CD4-positive, alpha-beta memory T cell (primary cell): ENCODE measurements at places on chromosomes 5 and 9.

DNA sequence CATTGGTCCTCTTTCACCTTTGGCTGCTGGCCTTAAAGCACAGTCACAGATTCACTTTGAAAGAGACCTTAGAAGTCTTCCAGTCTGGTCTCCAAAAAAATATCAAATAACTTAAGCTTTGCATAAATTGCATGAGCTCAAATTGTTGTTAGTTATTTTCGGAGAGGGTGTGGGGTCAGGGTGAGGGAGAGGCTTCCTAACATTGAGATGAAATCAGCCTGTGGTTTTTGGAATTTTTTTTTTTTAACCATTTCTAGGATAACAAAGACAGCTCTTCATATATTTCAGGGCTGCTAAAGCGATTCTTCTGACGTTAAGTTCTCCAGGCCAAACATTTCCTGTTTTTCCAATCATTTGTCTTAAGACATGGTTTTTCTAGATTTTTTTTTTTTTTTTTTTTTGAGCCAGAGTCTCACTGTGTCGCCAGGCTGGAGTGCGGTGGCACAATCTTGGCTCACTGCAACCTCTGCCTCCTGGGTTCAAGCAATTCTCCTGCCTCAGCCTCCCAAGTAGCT is 4.5 kb downstream of the OCLN start:
- DNase-seq: no peak

DNA sequence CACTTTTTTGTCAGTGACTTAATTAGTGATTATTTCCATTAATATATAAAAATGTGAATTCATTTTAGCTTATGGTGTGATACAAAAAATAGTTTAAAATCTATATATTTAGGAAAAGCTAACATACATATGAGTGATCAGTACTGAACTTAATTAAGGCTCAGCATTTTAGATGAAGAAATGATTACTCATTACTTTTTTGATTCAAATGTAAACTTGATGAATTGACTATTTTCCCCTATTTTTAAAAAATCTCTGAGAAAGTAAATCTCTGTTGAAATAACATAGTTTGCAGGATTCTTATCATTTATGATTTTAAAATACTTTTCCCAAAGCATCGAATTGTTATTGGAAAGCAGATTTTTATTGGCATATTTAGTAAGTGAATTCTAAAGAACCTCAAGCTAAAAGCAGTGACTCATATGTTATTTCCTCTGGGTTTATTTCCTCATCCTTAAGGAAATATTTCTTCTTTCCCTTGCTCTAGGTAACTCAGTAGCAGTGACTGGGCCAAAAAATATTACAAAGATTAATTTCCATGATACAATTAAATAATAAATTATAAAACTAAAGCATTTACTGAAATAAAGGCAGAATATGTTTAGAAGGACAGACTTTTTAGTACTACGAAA is 290.6 kb downstream of the FER start:
- DNase-seq: no peak

- DNase-seq: no peak
Observed at GRCh38 chr9:137556069-137556838, 4.6 kb downstream of the MRPL41 start.

- DNase-seq: no peak
Observed at GRCh38 chr9:84781458-84781857, 111.9 kb downstream of the NTRK2 start.

- no peak for DNase-seq
Observed at GRCh38 chr9:6086006-6086655, 70.7 kb upstream of the RANBP6 start.

- no peak for DNase-seq
Observed at GRCh38 chr5:97420646-97421045, 237.6 kb upstream of the RIOK2 start.

DNA sequence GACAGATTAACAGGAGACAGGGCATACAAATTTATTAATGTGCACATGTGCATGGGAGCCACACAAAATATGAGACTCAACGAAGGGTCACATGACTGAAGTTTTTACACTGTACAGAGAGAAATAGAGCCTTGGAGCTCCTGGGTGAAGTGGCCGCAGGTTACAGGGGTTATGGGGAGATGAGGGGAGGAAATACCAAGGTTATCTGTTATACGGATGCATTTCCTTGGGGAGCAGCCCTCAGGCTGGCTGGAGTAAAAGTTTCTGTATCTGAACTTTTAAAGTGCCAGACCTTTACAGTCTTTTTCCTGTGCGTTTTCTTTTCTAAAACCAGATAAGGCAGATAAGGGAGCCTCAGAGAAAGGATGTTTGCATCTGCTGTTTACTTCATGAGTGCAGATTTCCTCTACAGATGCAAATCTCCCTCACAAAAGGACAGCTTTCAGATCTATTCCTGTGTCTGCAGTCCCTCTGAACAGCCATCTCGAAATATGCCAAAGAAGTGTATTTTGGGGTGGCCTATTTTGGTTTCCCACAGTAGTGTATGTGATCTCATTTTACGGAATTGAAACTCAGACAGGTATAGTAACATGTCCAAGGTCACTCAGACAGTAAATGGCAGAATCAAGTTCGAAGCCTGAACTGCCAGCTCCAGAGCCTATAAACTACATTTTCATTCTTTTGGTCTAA is 139.3 kb upstream of the FBXL17 start:
- DNase-seq: no peak

- no peak for DNase-seq
Observed at GRCh38 chr5:140312067-140312790, 9.3 kb upstream of the PFDN1 start.

DNA sequence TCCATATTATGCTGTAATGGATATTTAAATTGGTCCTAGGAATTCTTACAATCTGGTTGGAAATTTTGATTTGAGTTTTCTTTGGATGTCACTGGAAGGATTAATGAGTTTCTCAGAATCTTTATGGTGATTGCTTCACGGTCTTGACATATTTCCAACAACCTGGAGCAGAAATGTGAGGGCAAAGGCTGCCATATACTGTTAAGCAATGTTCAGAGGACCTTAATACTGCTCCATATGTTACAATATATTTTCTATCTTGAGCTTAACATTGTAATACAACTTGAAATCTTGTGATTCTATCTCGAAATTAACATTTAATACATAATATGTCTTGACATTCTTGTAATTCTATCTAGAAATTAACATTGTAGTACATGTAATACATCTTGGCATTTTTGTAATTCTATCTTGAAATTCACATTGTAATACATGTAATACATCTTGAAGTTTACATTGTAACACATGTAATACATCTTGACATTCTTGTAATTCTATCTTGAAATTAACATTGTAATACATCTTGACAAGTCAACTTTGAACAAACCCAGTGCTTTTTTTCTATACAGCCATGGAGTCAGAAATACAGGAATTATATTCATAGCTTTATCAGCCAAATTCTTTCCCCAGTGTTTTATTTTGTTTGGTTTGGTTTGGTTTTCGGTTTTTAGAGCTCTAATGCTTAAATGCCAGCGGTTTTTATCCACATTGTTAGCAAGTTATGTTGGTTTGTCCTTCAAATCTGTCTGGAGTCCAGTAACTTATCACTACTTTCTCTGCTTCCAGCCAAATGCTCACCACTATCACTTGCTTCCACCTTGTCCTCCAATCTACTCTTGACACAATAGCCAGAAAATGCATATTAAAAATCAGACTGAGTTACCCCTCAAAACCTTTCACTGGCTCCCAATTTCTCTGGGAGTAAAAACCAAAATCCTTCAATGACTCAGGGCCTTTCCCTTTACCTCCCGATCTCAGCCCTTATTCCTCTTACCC is 3.0 kb upstream of the TUT7 start:
- no peak for DNase-seq
